ENCODE measurements at places on chromosomes 6 and 20.

GRCh38 chr6:2809015-2809414 lies 32.6 kb downstream of the SERPINB1 start:
- DNase-seq, result no peak

DNA sequence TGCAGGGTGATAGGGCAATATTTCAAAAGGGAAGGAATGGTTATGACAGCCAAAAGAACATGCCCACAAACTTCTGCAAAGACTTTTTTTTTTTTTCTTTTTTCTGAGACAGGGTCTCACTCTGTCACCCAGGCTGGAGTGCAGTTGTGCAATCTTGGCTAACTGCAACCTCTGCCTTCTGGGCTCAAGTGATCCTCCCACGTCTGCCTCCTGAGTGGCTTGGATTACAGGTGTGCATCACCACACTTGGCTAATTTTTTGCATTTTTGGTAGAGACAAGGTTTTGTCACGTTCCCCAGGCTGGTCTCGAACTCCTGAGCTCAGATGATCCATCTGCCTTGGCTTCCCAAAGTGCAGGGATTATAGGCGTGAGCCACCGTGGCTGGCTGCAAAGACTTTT lies 117.6 kb upstream of the ADGRF1 start:
- DNase-seq, result no peak

DNA sequence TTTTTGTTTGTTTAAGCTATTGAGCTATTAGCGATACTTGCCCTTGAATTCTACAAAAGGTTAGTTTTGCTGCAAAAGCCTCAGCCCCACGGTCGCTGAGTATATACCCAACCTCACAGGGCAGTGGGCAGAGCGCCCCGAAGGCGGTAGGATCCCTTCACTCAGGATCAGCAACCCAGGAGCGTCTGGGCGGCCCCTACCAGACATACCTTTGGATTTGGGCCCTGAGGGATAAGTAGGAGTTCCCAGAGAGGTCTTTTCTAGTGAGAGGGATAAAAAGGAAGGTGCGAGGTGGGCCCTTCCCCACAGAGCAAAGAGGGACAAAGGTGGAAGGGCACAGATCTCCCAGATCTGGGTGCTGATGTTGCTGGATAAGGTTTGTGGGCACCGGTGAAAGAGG lies 6.1 kb downstream of the SASH1 start:
- DNase-seq, result no peak

- DNase-seq, result no peak
Measured at GRCh38 chr20:44460795-44461141, 14.9 kb upstream of the TTPAL start.

- DNase-seq, result no peak
Measured at GRCh38 chr6:153729189-153729588, 309.9 kb upstream of the OPRM1 start.

All from stimulated activated CD4-positive, alpha-beta T cell treated with anti-CD3 and anti-CD28 coated beads, Interleukin-1b, Interleukin-23, amount 100 ng/mL, for 1 hour (primary cell).